ENCODE measurements at places on chromosomes 3 and 15. TPM values are rescaled to one million over a fixed set of nuclear protein-coding genes. Genes with fewer than 3 reads are reported as not detected.

Gene GALNT15
- 0.67 TPM for polyA plus RNA-seq

Gene CD86
- 2.4 TPM for polyA plus RNA-seq

Gene KLHL40
- polyA plus RNA-seq, result 0.38 TPM

Gene ATP8B4
- 0.45 TPM for polyA plus RNA-seq

Gene ARHGEF3
- polyA plus RNA-seq, result 9.0 TPM

Gene SAXO2
- 1.5 TPM for polyA plus RNA-seq

Gene HOMER2
- 2.7 TPM for polyA plus RNA-seq

Gene FAN1
- 8.4 TPM for polyA plus RNA-seq

Gene MRPL47
- polyA plus RNA-seq, result 51.9 TPM

Gene GOLGA8G
- not detected for polyA plus RNA-seq

Gene RHCG
- polyA plus RNA-seq, result 1.9 TPM

Gene CCR9
- polyA plus RNA-seq, result 2.7 TPM

Gene UPK1B
- 0.40 TPM for polyA plus RNA-seq

Gene MEX3B
- 0.95 TPM for polyA plus RNA-seq

Gene RASGRF1
- 0.49 TPM for polyA plus RNA-seq

Gene PLA2G4E
- not detected for polyA plus RNA-seq

Gene DNAJA4
- polyA plus RNA-seq, result 24.3 TPM

Gene SI
- 551 TPM for polyA plus RNA-seq
